ENCODE measurements at places on chromosomes 11 and 22. TPM values are rescaled to one million over a fixed set of nuclear protein-coding genes. Genes with fewer than 3 reads are reported as not detected.

GRCh38 chr11:3092603-3093141 lies 35.4 kb upstream of the CARS1 start:
- DNase-seq: no peak

Gene APOL3
- 32.8 TPM for polyA plus RNA-seq

DNA sequence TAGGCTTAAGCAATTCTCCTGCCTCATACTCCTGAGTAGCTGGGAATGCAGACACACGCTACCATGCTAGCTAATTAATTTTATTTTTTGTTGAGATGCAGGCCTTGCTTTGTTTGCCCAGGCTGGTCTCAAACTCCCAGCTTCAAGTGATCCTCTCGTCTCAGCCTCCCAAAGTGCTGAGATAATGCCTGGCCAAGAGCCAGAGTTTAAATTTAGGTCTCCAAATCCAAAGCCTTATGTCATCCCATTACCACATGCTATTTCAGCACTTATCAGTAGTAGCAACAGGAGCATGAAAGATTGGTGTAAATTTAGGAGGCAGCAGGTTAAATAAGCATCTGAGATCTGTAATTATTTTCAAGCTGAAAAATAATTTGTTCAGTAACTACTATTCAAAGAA lies 326.1 kb upstream of the ANO5 start:
- no peak for DNase-seq

- DNase-seq: no peak
These were observed 667 bp downstream of the CD81 start for GRCh38 chr11:2377511-2378443.

- no peak for DNase-seq
These were observed 33.8 kb upstream of the LRRC32 start for GRCh38 chr11:76704171-76704948.

Gene NAV2
- not detected for polyA plus RNA-seq

- DNase-seq: no peak
These were observed 112.6 kb upstream of the SEZ6L start for GRCh38 chr22:26056455-26057200.

DNA sequence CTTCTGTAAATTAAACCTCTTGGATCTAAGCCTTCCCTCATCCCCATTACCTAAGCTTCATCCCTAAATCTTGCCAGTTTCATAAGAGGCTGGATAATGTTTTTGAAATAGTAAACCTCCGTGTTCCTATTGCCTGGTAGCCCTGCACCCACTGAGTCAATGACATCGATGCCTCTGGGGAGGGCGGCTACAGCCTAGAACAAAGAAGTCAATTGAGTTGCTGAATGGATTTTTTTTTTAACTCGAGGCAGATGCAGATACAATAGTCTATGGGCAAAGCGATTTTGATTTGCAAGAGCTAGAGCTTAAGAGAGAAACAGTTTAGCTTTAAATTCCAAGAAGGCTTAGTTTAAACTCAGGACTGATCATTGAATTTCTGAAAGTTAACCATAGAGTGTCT lies 121.3 kb downstream of the NECTIN1 start:
- no peak for DNase-seq

- DNase-seq: no peak
These were observed 327.1 kb upstream of the MTNR1B start for GRCh38 chr11:92642177-92642931.

DNA sequence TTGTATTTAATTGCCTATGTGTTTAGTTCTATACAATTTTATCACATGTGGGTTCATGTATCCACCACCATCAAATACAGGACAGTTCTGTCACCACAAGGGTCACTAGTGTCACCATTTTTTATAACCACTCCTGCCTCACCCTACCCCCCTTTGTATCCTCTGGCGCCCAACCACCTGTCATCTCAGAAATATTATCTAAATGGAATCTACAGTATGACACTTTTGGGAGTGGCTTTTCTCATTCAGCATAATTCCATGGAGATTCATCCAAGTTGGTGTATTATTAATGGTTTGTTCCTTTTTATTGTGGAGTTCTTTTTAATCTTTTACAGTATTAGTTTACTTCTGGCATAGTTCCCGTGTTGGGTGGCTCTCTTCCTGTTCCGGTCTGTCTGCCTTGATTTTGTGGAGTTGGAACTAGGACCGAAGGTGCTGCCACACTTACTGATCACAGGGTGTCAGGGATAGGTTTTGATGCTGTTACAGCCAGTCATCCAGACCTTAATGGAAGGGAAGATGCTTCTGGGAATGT lies 58.5 kb downstream of the TNRC6B start:
- peak; percentile 45 for DNase-seq

- DNase-seq: no peak
These were observed 16.6 kb upstream of the BAIAP2L2 start for GRCh38 chr22:38126928-38127668.

DNA sequence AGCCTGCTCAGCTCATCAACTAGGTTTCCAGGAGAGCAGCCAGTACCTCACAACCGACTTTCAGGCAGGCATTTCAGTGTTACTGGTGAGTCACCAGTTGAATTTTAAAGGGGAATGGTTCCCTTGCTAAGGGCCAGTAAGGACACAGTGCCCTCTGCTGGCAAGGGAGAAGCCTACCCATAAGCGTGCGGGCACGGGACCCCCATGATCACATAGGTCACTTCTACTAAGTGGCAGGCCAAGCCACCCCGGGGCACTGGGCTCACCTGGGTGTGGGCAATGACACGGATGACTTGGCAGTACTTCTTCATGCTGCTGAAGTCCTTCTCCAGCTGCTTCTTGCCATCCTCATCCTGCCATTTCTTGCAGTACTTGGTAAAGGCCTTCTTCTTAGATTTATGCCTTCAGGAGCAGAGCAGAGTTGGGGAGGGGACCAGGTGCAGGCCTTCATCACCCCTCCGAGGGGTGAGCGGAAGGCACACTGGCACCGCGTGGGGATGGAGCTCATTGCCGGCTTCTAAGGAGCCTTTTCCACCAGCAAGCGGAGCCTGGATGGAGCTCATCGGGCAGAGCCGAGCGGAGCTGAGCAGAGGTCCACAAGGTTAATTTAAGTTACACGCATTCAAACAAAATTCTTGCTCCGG lies 2.9 kb downstream of the RPL3 start:
- peak; percentile 72 for DNase-seq

Gene PHOX2A
- not detected for polyA plus RNA-seq

GRCh38 chr11:88447281-88447680 lies 109.7 kb upstream of the CTSC start:
- no peak for DNase-seq

Gene TTC36
- 0.37 TPM for polyA plus RNA-seq

DNA sequence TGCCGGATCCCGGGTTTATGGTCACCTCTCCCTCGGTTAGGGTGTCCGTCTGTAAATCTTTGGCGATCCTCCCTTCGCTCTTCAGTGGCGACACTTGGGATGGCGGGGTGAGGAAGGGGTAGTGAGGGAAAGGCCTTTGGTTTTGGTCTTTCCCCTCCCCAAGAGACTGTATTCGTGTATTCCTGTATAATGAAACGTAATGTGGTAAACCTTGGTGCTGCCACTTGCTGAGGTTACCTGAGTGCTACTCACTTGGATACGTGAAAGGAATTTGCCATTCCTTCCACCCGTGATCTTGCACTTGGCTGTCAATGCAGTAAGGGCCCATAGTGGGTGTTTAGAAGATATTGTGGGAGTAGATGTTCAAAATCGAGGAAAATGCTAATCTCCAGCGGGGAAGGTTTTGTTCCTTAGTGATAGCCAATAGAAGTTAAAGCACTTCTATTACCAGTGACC lies 578 bp upstream of the NUP160 start:
- no peak for DNase-seq

- no peak for DNase-seq
These were observed 6.1 kb downstream of the C11orf96 start for GRCh38 chr11:43948341-43949225.

Gene VSIG2
- polyA plus RNA-seq: not detected

- DNase-seq: no peak
These were observed 6.8 kb upstream of the CAT start for GRCh38 chr11:34431979-34432378.

Gene PDGFB
- 0.61 TPM for polyA plus RNA-seq

DNA sequence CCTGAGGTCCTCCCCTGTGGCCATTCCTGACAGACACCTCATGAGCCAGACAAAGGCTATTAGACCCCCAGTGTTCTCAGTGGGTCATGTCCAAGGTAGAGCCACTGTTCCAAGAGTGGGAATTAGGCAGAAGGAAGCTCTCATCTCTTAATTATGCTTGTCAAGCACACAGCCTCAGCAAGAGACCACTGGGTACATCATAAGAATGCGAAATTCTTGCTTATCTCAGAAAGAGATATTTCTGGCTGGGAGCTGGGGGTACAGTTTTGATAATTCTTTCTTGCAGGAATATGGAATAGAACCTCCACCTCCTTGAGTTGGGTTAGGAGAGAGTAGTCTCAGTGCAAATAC lies 1280.0 kb upstream of the CNTN5 start:
- DNase-seq: no peak

- peak; percentile 59 for DNase-seq
These were observed 116.3 kb upstream of the APOA1 start for GRCh38 chr11:116953530-116954285.

DNA sequence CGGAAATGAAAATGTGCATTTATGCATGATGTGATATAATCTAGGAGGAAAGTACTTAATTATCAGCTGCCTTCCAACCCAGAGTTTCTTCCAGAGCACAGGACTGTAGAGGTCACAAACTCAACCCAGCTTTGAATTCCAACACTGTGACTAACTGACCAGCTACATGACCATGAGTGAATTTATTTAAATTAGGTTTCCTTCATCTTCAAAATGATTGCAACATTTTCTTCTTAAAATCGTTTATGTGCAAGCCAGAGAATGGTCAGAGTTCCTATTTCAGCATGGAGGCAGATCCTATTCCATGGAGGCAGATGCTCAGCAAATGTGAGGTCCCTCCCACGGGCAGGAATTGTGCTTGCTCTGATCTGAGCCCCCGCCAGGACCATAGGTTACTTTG lies 42.4 kb downstream of the OSBP start:
- DNase-seq: no peak

DNA sequence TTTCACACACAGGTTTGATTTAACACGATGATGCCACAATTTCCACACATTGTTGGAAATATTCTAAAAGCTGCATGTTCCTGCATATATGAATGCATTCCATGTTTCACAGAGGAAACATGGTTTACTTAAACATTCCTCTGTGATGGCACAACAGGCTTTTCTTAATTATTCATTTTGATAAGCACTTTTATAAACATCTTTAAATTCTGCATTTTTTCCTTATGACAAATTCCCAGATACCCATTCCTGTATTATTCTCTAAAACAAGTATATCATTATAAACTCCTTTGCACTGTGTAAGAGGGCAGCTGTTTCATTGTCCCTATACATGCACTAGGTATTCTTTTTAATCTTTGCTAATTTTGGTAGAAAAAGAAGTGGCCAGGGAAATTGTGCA lies 532.3 kb downstream of the SOX6 start:
- DNase-seq: no peak

DNA sequence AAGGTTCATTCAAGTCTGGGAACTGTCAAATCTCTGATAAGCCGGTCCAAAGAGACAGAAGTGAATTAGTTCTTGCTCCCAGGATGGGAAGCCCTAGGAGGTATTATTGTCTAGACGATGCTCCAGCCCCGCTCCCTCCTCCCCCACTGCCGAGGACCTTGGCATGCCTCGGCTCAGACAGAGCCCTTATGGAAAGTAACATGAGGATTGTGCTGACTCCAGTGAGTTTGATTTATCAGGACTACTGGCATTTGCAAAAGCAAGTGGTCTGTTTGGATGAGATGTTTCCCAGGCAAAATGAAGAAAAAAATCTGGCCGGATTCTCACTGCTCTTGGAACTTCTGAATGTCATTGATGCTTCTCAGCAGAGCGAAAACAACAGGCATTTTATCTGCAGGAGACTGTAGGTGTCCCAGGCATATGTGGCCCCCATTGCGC lies 341.0 kb downstream of the ETS1 start:
- no peak for DNase-seq

DNA sequence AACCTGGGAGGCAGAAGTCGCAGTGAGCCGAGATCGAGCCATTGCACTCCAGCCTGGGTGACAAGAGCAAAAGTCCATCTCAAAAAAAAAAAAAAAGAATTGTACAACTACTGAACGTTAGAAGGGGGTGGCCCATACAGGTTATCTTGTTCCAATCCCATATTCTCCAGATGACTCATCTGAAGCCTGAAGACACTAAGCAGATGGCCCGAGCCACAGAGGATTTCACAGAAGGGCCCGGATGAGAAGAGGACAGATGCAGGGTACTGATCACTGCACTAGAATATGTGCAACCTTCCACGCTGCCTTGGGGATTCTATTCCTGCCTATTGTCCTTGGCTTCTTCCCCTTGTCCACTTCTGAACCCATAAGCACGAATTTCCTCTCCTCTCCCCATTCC lies 70.9 kb upstream of the UBASH3B start:
- no peak for DNase-seq

Gene UPK3A
- 2.7 TPM for polyA plus RNA-seq

- DNase-seq: no peak
These were observed 100.2 kb upstream of the LMO1 start for GRCh38 chr11:8363921-8364320.

- no peak for DNase-seq
These were observed 9.4 kb downstream of the BCL2L13 start for GRCh38 chr22:17647991-17648390.

DNA sequence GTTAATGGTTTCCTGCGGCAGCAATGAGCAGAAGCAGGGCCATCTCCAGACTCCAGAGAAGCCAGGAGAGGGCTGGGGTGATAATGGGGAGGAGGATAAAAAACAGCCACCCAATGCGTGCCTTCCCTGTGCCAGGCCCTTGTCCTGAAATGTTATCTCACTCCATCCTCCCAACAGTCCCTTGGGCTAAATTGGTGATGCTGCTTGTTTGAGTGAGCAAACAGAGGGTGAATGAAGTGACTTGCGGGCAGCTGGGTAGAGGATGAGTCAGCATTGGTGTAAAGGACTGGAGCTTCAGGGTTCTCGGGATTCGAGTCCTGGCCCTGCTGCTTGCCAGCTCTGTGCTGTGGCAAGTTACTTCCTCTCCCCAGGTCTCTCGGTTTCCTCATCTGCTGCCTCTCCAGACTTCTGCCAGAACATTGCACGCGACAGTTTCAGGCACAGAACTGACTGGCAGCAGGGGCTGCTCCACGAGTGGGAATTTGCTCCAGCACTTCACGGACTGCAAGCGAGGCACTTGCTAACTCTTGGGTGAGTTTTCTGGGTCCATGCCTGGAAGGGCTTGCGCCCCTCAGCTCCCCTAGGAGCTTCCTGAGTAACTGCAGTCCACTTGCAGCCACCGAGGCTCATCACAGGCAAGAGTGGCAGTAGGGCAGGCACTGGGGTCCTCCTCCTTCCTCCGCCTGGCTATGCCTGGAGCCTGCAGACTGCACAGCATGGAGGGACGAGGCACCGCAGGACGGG lies at the start of gene P2RY6:
Gene P2RY6, plus strand, starts transcription at position 403 of the 744 bp plus-strand sequence. CDS start 24,181 bp downstream, outside the sequence.
- no peak for DNase-seq

GRCh38 chr11:69333879-69334278 lies 39.9 kb downstream of the MYEOV start:
- DNase-seq: no peak

Gene TOMM22
- polyA plus RNA-seq: 68.8 TPM

- no peak for DNase-seq
These were observed 4.9 kb downstream of the CWC15 start for GRCh38 chr11:94968334-94968958.

DNA sequence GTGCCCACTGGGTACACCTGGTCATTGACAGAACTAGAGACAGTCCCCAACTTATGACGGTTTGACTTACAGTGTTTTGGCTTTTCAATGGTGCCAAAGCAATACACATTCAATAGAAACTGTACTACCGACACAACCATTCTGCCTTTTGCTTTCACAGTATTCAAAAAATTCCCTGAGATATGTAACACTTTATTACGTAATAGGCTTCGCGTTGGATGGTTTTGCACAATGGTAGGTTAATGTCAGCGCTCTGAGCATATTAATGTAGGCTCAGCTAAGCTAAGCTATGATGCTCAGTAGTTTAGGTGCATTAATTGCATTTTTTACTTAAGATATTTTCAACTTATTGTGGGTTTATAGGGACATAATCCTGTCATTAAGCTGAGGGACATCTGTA lies 105.1 kb upstream of the B3GAT1 start:
- no peak for DNase-seq
